Activated CD8-positive, alpha-beta memory T cell treated with anti-CD3 and anti-CD28 coated beads, Interleukin-2, amount 10 ng/mL, durations not matched to agents 7 days and 5 days (primary cell): ENCODE measurements at places on chromosomes 2 and 18. TPM values are rescaled to one million over a fixed set of nuclear protein-coding genes. Genes with fewer than 3 reads are reported as not detected.

Gene ITSN2
- total RNA-seq = 72.0 TPM

Gene GPR148
- not detected for total RNA-seq

Gene ICOS
- total RNA-seq = 26.9 TPM

DNA sequence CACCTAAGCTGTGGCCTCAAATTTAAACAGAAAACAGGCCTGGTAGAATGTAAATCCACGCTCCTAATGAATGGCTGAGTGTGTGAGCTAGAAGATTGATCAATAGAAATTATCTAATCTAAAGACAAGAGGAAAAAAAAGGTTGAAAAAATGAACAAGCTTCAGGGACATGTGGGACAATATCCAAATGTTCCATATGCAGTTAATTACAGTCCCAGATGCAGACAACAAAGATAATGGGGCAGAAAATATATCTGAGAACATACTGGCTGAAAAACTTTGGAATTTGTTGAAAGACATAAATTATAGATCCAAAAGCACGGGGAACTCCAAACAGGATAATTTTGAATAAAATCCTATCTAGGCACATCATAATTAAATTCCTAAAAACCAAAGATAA, 186.7 kb upstream of the SIX2 start:
- H3K27ac ChIP-seq = no peak overlapping the region
- H3K27me3 ChIP-seq = peaks cover 39% of the 10 kb centered on the region
- H3K4me1 ChIP-seq = no peaks in the 10 kb centered on the region
- no peak overlapping the region for H3K4me3 ChIP-seq
- H3K36me3 ChIP-seq = no peaks in the 10 kb centered on the region
- no peak for DNase-seq

GRCh38 chr2:15170070-15170775, 390.9 kb downstream of the NBAS start:
- H3K27me3 ChIP-seq = no peaks in the 10 kb centered on the region
- no peak overlapping the region for H3K4me3 ChIP-seq
- peaks cover 8% of the 10 kb centered on the region for H3K4me1 ChIP-seq
- peaks cover 23% of the 10 kb centered on the region for H3K36me3 ChIP-seq
- no peak for DNase-seq
